ENCODE measurements at places on chromosomes 16 and 17.
A peak's percentile ranks its signal among the peaks of the same experiment; 100 is the strongest.

DNA sequence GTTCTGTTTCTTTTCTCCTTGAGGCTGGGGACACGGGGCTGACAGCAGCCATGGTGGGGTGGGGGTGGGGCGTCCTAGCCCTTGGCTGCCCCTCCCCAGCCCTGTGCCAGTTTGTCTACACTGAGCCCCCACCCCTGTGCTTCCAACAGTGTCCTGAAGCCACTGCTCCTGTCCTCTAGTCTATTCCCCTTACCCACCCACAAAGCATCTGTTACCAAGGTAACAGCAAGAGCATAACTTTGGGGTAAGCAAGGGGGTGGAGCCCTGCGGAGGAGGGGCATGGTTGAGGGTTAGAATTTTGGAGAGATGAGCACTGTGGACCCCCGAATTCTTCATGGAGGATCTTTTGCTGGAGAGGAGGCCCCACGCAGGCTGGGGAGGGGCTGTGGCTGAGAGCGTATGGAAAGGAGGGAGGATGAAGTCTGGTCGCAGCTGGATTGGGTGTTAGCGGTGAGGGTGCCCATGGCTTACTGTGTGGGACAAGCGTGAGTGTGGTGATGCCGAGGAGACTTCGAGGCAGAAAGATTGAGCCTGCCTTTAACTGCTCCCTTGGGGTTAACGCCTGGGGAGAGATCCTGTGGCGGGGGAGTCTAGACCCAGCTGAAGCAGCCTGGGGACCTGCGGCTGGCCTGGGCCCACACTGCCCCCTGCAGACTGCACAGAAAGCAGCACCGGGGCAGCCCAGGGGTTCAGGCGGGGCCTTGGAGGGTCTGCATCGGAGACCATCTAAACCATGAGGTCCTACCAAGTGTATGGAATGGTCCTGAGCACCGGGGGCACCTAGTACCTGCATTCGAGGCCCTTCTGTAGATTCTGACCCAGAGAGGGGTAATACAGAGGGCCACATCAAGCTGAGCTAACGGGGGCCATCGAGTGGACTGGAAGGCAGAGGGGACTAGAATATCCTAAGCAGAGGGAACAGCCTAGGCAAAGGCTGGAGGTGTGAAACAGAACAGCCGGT lies 6.1 kb upstream of the STAC2 start:
- peak; percentile 68 for DNase-seq

DNA sequence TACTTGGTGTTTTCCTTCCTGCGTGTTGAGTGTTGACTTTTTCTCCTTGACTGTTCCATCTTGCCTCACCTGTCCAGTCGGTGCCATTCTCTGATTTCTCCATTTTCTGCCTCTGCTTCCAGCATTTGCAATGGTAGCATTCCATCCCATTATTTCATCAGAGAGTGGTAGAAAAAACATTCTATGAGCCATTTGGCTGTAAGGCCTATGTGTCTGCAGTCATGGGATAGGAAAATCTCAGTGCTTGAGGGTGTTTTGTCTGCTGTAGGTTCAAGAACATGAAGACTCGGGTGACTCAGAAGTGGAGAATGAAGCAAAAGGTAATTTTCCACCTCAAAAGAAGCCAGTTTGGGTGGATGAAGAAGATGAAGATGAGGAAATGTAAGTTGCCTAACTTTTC lies 2.7 kb downstream of the UTP18 start:
- DNase-seq = no peak

GRCh38 chr16:2216330-2216729 lies 1.7 kb upstream of the PGP start:
- DNase-seq = no peak

DNA sequence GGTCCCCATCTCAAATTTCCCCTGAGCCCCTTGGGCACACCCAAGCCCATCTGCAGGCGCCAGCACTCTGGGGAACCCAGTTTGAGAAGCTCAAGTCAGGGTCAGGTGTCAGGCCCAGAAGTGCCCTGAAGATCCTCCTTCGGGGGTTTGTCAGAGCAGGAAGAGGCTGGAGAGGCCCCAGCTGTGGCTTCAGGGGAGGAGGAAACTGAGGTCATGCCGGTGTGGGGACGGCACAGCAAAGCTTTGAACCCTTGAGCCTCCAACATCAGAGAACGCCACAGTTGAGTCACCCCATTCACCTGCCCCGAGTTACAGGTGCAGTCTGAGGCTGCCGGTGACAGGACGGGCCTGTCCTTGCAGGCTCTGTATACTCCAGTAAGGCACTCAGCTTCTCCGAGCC lies 140.2 kb upstream of the CIBAR2 start:
- no peak for DNase-seq

DNA sequence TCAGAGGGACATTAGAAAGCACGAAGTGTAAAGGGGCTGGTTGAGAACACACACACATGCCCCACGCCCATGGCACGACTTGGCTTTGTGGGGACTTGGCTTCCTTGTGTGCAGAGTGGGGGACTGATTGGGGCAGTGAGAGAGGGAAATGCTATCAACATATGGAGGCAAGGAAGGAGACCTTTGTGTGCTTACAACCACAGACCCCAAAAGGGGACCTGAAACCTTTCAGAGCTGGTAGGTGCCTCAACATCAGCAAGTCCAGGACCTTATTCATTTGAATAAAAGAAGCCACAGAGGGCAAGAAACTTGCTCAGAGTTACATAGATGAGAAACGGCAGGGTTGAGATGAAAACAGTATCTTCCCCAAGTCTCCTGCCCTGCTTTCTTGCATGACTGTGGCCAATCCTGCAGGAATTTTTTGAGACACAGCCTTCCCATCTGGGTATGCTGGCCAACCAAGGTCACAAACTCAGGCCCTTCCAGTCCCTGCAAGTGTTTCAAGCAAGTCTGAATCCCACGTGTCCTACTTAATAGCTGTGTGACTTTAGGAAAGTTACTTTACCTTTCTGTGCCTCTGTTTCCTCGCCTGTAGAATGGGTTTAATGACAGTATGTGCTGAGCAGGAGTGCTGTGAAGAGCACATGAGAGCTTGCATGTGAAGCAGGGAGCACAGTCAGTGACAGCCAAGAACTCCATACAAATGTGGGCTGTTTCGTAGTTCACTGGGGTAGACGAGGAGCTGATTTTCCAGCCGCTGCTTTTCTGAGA lies 26.2 kb downstream of the C16orf78 start:
- DNase-seq = no peak

DNA sequence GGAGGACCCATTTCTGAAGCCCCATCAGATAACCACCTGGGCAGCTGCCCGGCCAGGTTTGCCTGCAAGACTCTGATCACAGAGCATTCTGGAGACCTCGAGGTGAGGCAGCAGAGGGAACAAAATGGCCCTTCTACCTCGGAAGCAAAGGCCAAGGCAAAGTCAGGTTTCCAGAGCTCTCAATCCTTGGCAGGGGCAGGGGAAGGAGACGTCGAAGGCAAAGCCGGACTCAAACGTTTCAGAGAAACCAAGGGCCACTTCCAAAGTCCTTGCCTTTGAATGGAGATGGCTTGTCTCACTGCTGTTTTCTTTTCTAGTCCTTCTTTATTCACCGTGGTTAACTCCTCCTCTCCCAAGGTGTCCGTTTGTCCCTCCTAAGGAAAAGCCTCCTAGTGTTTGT lies 355.3 kb downstream of the SOX9 start:
- no peak for DNase-seq

GRCh38 chr17:6708357-6708961 lies 4.7 kb downstream of the SLC13A5 start:
- no peak for DNase-seq

GRCh38 chr17:6706499-6706898 lies 6.7 kb downstream of the SLC13A5 start:
- no peak for DNase-seq

DNA sequence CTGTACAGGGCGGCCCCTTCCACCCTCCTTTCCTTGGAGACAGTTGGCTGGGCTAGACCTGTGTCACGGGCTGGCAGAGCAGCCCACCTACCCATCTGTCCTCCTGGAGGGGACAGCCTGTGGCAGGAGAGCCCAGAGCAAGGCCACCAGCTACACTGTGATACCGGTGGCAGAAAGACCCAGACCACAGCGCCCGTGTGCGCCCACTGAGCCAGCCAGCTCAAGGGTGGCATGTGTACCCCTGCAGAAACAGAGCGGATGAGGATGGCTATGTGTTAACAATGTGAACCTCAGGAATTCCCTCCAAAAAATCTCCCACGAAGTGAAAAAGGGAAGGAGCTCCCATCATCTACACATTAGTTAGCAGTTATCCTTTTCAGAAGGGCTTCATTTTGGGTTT lies 7.1 kb downstream of the HBQ1 start:
- DNase-seq = no peak

- DNase-seq = no peak
Observed at GRCh38 chr17:41653892-41654677, 29.7 kb upstream of the KRT17 start.

GRCh38 chr17:4785311-4786105 lies 656 bp downstream of the VMO1 start:
- DNase-seq = peak; percentile 41

- peak; percentile 22 for DNase-seq
Observed at GRCh38 chr17:46877466-46877865, 26.1 kb downstream of the WNT9B start.

DNA sequence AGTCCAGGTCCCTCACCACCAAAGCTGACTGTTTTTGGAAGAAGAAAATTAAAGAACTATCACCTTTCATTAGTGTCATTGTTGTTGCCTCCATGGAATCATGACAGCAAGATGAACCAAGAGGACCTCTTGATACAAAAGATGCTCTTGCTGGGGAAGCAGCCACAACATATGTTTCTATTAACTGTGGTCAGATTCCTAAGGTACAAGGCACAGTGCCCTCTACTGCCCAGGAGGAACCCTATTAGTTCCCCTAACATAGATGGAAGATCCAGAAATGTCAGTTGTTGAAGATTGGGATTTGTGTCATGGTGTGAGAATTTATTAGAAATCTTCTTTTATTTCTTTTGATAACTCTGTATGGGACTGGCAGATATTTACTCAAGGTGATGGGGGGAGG lies 188.2 kb upstream of the ANKFN1 start:
- no peak for DNase-seq

- no peak for DNase-seq
Observed at GRCh38 chr16:28200661-28201060, 11.1 kb downstream of the XPO6 start.

- no peak for DNase-seq
Observed at GRCh38 chr16:10616756-10617640, 36.6 kb upstream of the EMP2 start.

GRCh38 chr17:30021708-30022317 lies 80.4 kb downstream of the EFCAB5 start:
- DNase-seq = peak; percentile 20

DNA sequence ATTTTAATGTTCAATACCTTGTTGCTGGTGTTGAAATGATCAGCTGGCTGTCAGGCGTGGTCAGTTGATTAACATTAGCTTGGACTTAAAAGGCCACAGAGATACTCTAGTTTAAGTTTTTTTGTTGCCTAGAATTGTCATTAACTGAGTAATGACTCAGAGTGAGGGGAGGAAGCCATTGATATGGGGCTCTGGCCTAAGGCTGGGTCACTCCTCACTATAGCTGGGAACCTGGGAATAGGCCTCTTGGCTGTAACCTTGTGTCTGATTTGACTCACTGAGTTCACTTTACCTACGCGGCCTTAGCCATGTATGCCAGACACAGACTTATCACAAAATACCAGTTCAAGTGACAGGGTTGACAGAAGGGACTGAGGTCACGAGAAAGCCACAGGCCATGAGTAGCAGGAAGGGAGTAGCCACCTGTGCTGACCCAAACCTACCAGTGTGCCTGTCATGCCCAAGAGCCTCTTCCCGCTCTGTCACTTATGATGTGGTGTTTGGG lies 37.9 kb upstream of the ADCY7 start:
- no peak for DNase-seq

GRCh38 chr16:24427840-24428239 lies 111.5 kb upstream of the RBBP6 start:
- no peak for DNase-seq

- no peak for DNase-seq
Observed at GRCh38 chr17:74245145-74245831, 28.7 kb upstream of the DNAI2 start.

- no peak for DNase-seq
Observed at GRCh38 chr17:48792033-48792798, 24.8 kb downstream of the TTLL6 start.

GRCh38 chr16:938136-938535 lies 32.6 kb downstream of the LMF1 start:
- DNase-seq = no peak

DNA sequence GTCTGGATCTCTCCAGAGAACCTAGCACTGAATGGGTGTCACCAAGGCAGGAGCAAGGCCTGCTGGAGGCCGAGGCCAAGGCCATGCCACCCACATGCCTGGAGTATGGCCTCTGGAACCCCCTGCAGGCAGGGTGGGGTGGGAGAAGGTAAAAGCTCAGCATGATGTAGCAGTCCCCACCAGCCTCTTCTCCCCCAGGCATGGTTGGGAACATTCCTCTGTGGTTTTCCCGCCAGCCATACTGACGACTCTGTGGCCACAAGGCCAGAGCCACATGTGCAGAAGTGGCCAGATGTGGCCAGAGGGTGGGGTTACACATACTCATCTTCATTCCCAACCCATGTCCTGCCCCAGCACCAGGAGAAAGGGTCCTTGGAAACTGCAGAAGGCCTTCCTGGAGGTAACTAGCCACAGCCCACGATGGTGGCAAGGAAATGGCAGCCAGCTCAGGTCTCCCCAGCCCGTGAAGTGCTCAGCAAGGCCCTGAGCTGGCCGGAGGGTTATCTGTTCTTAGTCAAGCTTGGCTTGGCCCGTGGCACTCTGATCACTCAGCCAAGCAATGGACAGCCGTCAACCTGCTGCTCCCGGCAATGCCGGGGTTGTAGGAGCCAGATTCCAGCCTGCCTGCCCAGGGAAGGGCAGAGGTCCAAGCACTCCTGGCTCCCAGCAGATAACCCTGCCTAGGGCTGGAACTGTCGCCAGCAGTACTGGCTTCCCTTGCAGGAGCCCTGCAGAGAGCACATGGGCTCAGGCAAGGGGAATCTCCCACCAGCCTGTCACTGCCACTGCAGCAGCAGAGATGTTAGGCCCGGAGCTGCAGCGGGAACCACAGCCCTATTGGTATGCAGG lies 26.1 kb downstream of the HDAC5 start:
- no peak for DNase-seq

DNA sequence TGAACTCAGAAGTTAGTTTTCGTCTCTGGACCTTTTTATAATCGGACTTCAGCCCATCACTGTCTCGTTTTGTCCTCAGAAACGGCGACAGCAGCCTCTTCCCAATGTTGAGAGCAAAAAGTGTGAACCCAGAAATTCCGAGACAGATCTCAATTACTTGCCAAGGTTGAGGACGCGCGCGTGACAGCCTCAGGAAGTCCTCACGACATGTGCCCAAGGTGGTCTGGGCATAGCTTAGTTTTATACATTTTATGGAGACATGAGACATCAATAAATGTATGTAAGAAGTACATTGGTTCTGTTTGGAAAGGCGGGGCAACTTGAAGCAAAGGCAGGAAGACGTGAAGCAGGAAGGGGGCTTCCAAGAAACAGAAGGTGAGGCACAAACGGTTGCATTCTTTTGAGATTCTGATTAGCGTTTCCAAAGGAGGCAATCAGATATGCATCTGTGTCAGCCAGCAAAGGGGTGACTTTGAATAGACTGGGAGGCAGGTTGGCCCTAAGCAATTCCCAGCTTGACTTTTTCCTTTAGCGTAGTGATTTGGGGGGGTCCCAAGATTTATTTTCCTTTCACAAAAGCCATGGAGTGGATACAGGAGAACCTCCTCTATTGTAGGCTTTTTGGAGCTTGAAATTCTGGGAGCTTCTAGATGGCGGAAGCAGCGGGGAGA lies 583 bp upstream of the ZNF747 start:
- no peak for DNase-seq

- DNase-seq = no peak
Observed at GRCh38 chr16:353404-354290, 1.1 kb upstream of the AXIN1 start.

- DNase-seq = no peak
Observed at GRCh38 chr17:73723317-73723716, 79.1 kb upstream of the SDK2 start.
